H7 (cell line): ENCODE measurements at places on chromosomes 11 and 22.

DNA sequence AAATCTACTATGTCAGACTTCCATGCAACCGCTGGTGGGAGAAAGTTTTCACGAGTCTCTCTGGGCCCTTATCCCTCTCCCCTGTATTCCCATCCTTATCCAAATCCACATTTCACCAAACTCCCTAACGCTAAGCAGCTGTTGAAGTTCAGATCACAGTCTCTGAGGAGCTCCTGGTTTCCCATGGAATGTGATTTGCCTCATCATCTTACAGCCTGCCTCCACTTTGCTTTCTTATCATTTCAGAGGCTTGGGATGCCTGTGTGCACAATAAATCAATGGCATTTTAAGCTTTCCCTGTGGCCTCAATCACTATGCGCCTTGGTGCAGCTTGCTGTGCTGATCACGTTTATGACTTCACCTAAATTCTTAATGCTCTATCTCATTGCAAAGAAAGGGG is 352.4 kb upstream of the FAT3 start:
- DNase-seq: no peak

- peak; percentile 41 for DNase-seq
Measured at GRCh38 chr11:120835601-120836228, 188.2 kb upstream of the TBCEL start.

GRCh38 chr11:61972112-61972671 is 4.8 kb upstream of the FTH1 start:
- DNase-seq: no peak

- peak; percentile 70 for DNase-seq
Measured at GRCh38 chr11:48018528-48019216, 38.3 kb downstream of the PTPRJ start.

GRCh38 chr11:118917481-118918127 is 8.1 kb downstream of the BCL9L start:
- peak; percentile 52 for DNase-seq

DNA sequence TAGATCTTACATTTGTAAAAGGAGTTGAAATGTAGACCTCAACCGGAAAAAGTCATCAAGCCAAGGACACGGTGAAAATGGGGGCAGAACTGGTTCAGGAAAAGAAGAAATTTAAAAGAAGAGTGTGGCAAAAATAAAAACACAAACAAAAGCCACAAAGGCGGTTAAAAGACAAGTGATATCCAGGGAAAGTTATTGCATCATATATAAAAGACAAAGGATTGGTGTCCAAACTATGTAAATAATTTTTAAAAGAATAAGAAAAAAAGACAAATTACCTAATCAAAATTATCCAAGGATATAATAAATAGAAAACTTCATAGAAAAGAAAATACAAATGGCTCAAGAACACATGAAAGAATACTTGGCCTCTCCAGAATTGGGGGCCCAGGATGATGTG is 45.1 kb upstream of the OPCML start:
- no peak for DNase-seq

DNA sequence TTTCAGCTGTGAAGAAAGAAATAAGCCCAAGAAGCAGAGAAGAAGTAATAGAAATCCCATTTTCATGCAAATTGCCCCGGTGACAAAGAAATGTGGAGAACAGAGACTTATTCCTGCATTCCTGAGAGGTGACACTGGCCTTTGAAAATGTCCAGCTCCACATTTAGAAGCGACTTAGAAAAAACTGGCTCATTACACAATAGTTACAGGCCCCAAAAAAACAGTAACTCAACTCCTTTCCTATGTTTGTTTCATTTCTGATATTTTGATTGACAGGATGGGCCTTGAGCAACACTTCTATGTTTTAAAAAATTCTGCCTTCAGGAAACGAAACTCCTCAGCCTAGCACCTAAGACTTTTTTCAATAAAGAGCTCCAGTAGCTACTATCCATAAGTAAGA is 726.9 kb upstream of the TENM4 start:
- no peak for DNase-seq

DNA sequence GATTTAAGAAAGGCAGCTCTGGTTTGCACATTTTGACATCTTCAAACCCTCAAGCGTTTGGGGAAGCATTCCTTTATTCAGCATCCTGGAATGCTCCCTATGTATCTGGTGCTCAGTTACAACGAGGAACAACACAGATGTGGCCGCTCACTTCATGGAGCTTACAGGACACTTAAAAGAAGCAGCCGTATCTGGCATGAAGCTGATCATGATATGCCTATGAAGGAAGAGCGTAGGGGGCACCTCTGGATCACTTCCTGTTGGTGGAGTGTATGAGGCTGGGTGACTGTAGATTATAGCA is 72.3 kb upstream of the TP53I11 start:
- no peak for DNase-seq

GRCh38 chr11:40241524-40242051 is 1217.9 kb downstream of the LRRC4C start:
- DNase-seq: no peak

DNA sequence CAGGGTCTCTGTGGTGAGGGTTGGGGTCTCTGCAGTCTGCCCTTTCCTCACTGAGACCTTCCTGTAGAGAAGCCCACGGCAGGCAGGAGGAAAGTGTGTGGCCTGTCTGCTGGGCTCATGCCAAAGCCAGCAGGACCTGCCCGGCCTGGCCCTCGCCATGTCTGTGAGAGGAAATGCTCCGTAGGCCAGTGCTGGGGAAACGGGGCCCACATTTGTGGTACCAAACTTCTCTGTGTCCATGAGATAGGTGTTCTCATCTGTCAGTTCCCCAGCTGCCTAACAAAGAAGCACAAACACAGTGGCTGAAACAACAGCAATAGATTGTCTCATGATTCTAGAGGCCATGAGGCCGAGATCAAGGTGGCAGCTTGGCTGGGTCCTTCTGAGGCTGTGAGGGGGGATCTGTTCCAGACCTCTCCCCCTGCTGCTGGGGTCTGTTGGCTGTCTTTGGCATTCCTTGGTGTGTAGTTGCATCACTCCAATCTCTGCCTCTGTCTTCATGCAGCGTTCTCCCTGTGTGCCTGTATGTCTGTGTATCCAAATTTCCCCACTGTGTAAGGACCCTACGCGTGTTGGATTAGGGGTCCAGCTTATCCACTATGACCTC is 772.5 kb downstream of the TBC1D22A start:
- no peak for DNase-seq

GRCh38 chr11:60899046-60899936 is 7.1 kb downstream of the PRPF19 start:
- peak; percentile 77 for DNase-seq

DNA sequence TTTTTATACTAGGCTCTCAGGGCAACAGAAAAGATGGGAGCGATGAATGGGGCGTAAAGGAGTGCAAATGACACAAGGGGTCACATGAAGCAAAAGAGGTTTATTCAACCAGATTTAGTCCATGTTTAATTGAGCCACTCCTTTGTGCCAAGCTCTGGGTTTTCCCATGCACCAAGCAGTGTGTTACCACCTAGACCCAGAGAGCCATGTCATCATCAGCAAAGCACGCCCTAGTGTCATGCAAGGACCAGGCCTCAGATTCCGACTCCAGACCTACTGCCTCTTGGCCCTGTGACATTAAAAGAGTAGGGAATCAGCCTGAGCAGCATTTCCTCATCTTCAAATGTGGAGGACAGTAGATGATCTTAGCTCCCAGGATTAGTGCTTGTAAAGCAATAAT is 1.1 kb upstream of the IGLL5 start:
- peak; percentile 7 for DNase-seq

DNA sequence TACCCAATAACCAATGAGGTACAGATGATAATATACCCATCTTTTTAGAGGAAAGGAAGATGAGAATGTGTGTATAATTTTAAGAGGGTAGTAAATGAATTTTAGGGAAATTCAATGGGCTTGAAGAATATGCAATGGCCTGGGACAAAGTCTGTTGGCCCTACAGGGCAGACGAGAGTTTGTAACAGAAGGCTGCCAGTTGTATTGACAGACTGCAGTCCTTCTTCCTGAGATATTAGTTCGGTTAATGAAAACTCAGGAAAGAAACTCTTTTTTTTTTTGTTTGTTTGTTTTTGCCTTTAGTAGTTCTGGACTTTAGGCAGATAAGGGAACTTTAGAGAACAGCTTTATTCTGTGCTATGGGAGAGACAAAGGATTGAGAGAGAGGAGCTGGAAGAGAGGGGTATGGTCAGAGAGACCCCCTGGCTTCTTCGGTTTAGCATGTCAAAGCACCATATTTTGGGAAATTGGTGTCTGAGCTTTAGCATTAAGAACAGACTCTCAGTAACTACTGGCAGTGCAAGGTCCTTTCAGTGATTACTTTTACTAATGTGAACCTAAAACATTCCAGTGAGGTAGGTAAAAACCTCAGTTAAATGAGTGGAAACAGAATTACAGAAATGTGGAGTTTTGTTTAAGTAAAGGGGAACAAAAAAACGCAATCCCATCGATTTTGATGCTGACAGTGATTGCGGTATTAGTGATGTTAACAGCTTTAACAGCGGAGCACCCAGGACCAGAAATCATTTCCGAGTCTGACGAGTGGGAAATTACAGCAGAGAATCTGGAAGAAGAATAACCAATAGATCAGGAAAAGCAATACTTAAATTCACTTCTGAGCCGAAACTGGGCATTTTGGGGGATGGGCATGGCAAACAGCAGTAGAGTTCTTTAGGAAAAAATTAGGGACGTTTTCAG is 644 bp upstream of the NAALAD2 start:
- peak; percentile 5 for DNase-seq

GRCh38 chr11:78427615-78428265 is 10.1 kb upstream of the GAB2 start:
- DNase-seq: no peak

- DNase-seq: no peak
Measured at GRCh38 chr11:62850911-62851806, 11.8 kb upstream of the WDR74 start.

DNA sequence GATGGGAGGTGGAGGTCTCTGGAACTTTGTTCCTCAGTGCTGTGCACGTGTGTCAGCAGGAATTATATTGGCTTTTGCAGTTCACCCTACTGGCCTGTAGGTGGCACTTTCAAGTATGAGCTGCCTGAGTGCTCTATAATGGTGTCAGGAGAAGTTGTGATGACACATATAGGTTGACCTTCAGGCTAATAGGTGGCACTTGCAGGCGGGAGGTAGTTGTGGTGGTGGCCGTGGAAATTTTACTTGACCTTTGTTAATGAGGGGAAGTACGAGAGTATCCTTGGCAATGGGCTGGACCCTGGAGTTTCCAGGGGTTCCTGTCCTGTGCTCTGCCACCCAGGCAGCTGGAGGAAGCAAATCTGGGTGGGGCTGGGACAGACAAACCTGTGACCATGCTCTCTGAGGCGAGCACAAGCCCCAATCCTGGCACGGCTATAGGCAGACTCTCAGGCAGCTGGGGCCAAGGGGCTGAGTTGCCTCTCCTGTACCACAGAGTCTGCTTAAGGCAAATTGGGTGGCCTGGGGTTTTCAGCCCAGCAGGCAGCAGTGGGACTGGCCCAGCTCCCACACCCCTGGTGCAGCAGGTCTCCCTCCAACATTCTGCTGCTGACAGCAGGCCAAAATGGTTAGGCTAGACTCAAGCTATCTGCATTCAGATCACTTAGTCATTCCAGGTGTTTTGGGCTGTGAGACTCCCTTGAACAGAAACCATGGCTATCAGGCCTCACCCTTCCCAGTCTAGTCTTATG is 147.5 kb upstream of the CTSC start:
- DNase-seq: peak; percentile 48

- peak; percentile 96 for DNase-seq
Measured at GRCh38 chr11:2377511-2378443, 667 bp downstream of the CD81 start.

DNA sequence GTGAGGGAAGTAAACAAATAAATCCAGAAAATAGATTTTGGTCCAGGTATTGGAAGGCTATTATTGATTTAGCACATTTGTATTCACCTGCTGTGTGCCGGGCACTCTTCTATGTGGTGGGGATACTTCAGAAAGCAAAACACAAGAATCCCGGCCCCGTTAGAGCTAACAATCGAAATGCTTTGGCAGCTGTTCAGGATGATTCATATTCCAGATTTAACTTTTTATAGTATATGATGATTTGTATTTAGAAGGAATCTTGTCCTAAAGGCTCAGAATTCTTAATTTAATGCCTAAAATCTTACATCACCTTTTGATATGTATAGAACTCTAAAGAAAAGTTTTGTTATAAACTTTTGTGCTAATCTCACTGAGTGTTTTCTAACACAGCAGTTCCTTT is 28.0 kb downstream of the ZC3H12C start:
- DNase-seq: no peak

GRCh38 chr11:30254307-30255298 is 23.8 kb downstream of the FSHB start:
- DNase-seq: no peak

GRCh38 chr11:44593251-44593650 is 27.8 kb downstream of the CD82 start:
- DNase-seq: no peak

GRCh38 chr11:12157241-12157661 is 46.9 kb downstream of the MICAL2 start:
- DNase-seq: no peak

DNA sequence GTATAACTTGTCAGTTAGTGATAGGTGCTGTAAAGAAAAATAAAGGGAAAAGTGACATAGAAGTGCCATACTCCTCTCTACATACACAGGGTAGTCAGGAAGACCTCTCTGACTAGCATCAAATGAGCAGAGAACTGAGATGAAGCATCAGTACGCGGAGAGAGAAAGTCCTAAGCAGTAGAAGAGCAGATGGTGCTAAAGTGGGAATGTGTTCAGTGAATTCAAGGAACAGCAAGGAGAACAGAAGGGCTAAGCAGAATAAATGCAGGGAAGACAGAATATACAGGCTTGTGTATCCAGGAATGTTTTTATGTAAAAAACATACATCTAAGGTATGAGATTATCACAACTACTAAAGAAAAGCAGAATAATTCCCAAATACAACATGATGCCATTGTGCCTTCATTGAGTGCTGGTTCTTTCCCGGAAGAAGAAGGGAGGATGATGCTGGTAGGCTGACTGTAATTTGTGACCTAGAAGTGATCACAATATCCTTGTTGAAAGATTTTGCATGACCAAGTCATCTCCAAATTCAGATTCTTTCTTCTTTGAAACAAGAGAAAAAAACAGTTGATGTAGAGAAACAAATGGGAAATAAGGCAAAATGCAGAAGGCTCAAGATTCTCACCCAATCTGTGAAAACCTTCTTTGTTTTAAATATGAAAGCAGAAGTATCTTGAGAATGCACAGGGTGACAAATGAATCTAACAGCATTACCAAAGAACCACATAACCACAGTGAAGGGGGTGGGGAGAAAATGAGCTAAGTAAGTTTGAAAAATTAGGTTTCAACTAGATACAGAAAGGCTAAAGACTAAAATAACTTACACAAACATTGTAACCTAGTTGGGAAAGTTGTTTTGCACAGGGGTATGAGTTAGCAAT is 20.5 kb downstream of the MRE11 start:
- DNase-seq: no peak

GRCh38 chr11:27626269-27626937 is 73.9 kb downstream of the BDNF start:
- no peak for DNase-seq

DNA sequence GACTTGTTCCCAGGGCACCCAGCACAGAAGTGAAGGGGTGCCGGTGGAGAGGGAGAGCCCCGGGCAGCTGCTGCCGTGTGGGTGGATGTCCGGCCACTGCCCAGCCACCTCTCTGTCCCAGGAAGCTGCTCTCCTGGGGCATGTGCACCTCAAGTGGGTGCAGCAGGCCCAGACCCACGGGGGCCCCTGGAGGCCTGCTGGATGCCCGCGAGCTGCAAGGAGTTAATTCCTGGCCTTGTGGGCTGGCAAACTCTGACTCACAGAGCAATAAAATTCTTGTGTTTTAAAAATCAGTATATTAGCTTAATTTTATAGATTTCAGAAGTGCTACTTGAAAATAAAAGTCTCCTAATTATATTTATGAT is 37.4 kb upstream of the KCNQ1OT1 start:
- peak; percentile 66 for DNase-seq

- DNase-seq: no peak
Measured at GRCh38 chr11:11313426-11313825, 39.6 kb downstream of the CSNK2A3 start.
